ENCODE measurements at places on chromosomes 5 and 9.
A peak's percentile ranks its signal among the peaks of the same experiment; 100 is the strongest.

DNA sequence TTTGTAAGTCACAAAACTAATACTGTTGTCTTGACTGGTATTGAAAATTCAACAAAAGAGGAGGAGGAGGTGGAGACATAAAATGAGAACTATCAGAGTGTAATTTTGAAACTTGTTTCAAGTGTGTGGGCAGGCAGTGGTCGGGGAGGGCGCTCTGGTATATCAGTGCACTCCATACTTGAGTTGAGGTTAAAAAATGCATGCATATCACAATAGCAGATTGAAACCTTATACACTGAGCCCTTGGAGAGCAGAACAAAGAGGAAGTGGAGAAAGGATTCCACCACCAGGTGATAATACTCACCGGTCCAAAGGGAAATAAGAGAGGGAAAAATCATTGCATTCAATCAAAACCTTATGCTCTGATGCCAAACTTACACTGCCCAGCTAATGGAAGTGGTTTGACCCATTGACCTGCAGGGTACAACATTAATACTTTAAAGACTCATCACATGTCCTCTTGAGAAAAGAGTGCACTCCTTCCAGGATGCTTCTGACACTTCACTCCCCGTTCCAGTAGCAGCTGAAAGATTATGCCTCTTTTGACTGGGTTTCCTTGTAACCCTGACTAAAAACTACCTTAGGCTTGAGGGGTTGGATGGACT lies 79.5 kb upstream of the FAM169A start:
- DNase-seq = peak; percentile 34

- no peak for DNase-seq
Measured at GRCh38 chr5:80975065-80975464, 14.9 kb downstream of the RASGRF2 start.

- DNase-seq = no peak
Measured at GRCh38 chr5:150809363-150809762, 30.8 kb downstream of the SMIM3 start.

DNA sequence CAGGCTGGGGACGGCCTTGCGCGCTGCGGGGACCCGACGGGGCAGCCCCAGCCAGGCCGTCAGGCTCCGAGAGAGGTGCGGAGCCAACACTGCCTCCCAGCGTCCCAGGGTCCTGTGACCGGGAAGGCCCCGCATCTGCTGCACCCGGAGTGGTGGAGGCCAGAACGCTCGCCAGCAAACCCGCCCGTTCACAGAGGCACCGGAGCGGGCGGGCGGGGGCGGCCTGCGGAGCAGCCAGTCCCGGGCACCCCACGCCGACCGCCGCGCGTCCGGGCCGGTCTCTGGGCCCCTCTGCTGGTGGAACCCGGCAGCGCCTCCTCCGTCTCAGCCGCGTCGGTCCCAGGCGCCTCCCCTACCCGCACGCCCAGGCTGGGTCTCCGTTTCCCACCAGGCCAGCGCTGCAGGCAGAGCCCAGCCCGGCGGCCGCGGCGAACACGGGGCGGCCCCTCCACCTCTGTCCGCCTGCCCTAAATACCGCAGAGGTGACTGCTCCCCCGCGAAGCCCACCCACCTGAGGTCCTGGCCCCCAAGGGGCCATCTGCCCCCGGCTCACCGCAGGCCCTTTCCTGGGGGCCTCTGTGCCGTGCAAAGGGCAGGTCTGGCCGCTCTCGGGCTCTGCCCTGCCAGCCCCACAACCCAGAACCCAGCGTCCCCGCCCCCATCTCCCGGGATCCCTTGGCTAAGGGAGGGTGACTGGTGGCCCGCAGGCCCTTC lies 15.9 kb downstream of the EXD3 start:
- peak; percentile 53 for DNase-seq

DNA sequence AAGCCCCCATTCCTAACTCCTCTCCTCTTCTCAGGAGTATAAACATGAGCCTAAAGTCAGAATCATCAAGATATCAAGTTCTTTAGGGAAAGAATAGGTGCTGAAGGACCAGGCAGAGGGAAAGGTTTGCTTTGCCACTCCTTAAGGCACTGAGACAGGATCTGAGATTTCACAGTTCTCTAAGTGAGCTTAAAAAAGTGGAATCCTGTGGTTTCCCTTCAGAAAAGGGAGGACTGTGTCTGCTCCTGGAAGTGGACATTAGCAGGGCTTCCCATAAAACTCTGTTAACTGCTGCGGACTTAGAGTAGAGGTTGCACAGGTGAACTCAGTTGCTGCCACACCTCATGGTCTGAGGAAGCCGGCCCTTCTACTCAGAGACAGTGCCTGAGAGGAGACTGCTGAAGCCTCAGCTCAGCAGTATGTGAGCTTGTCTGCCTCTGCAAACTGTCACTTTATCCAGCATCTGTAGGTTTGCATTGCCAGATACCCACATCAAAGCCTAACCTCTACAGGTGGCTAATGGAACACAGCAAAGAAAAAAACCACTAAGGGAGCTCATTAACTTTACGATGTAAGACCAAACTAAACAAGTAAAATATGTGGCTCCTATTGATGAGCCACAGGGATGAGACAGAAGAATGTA lies 42.9 kb downstream of the RIC1 start:
- DNase-seq = no peak

GRCh38 chr5:136510481-136510880 lies 145.1 kb upstream of the TRPC7 start:
- DNase-seq = no peak

DNA sequence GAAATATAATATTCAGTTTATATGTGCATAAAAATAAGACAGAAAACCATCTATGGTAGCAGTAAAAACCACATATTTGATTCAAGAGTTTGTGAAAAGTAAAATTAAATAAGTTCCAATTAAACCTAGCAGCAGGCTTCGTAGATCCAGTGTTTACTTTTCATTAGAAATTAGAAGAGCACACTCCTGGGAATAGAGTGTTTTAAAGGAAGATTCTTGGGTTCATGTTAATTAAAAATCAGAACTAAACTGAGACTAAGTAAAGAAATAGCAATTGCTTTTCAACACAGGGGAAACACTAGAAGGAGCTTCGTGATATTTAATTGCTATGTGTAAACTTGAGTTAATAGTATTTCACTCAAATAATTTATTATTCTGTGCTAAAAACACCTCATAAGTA lies 1097.8 kb upstream of the CDH18 start:
- no peak for DNase-seq

DNA sequence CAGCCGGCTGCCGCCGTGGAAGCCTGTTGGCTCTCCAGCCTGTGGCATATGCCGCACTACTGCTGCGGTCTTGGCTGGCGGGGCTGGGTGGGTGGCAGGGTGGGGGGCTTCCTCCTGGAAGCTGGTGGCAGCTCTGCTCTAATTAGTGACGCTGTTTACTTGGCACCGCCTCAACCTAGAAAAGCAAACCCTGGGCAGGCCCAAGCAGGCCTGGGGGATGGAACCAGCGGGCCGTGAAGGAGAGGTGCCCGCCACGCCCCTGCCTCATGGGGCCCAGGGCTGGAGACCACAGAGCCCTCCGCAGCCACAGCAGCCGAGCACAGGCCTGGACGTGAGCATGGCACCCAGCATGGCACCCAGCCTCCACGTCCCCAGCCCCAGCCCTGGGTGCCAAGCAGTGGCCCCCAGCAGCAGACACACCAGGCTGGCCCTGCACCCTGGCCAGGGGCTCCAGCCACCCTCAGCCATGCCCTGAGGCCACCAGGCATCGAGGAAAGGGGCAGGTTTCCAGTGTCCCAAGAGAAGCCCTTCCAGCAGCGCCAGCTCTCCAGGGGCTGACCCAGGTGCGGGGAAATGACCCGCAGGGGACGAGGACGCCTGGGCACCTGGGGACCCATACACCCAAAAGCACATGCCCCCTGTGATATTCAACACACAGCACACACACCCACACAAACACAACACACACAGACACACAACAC lies 5.4 kb upstream of the CCDC187 start:
- no peak for DNase-seq

- DNase-seq = no peak
Measured at GRCh38 chr9:132293145-132293721, 61.6 kb downstream of the SETX start.

DNA sequence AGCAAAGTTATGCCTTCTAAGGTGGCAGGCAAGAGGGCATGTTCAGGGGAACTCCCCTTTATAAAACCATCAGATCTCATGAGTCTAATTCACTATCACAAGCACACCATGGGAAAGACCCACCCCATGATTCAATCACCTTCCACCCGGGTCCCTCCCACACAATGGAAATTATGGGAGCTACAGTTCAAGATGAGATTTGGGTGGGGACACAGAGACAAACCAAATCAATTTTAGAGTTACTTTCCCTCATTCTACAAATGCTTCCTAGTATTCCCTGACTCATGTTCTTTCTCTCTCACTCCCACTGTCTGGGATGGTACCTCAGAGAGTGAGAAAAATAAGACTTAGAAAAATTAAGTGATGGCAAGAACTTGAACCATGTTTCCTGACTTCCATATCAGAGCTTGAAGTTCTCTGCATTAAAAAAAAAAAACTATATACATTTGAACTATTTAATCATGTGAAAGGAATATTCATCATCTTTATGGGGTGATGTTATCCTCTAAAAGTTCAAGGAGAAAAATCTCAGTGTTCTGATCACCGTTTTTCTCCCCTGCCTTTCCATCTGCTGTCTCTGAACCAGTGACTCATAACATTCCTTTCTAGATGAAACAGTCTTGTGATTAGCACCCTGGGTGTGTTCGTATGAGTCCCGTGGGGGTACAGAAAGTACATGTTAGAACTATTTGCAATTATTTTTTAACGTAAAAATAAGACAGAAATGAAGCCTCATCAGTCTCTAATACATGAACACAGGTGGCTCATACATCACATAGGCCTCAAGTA lies 282.9 kb downstream of the SLF1 start:
- DNase-seq = no peak

DNA sequence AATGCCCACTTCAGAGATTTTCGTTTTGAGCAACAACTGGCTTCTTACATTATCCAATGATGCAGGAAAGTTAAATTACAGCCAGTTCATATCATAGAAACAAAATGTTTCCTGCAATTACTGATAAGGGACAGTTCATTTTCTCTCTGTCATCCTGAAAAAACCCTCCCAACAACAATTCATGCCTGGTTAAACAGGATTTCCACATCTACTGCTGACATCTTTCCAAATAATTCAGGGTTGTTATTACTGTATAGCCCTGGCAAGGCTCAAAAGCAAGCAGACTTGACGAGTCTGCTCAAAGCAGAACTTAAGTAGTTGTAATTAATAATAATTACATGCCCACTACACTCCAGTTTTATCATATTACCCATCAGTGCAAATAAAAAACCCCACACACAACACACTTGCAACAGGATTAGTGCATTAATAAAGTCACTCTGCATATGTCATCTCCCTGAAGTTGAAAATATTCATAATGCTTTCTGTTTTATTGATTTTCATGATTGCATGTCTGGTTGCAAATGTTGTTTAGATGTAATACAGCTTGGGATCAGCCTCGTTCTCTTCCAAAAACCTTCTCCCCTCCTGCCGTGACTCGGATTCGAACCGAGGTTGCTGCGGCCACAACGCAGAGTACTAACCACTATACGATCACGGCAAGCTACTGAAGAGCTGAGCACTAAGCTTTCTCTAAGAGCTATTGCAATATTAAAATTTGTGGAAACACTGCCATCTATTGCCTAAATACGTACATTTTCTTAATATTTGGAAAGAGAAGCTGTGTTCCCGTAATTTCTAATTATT lies 119.6 kb upstream of the NFIB start:
- DNase-seq = no peak

DNA sequence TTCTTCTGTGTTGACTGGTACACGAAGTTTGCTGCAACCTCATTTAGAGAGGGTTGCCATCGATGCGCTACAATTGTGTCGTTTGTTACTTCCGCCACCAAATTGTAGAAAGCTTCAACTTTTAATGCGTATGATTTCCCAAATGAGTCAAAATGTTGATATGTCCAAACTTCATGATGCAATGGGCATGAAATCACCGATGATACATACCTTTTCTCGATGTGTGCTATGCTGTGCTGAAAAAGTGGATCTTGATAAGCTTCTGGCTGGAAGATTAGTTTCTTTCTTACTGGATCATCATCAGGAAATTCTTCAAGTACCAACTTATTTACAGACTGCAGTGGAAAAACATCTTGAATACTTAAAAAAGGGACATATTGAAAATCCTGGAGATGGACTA lies 65.7 kb downstream of the TMEM38B start:
- no peak for DNase-seq

GRCh38 chr5:90696153-90696552 lies 137.6 kb downstream of the ADGRV1 start:
- no peak for DNase-seq

GRCh38 chr9:131869348-131869747 lies 129.5 kb upstream of the RAPGEF1 start:
- DNase-seq = no peak

- no peak for DNase-seq
Measured at GRCh38 chr5:160702311-160702803, 149.7 kb downstream of the ATP10B start.

DNA sequence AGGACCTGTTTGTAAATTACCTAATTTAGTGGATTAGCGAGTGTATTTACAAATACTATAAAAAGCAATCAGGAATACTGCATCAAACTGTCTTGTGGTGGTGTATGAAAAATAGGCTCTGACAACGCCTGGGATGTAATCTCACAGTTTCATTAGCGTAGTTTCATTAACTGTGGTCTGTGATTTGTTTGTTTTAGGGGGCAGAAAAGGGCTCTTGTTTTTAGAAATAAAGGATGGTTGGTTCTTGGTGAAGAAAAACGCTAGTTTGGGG lies 1.4 kb downstream of the SLC44A1 start:
- no peak for DNase-seq

- DNase-seq = no peak
Measured at GRCh38 chr9:92397853-92398252, 6.5 kb downstream of the OGN start.

GRCh38 chr5:73446631-73447529 lies 1.7 kb downstream of the FOXD1 start:
- no peak for DNase-seq

GRCh38 chr5:132257131-132258101 lies at the start of gene PDLIM4:
Gene PDLIM4 (plus strand): TSS chr5:132257696. CDS start chr5:132257735, 39 bp downstream.
- DNase-seq = no peak

DNA sequence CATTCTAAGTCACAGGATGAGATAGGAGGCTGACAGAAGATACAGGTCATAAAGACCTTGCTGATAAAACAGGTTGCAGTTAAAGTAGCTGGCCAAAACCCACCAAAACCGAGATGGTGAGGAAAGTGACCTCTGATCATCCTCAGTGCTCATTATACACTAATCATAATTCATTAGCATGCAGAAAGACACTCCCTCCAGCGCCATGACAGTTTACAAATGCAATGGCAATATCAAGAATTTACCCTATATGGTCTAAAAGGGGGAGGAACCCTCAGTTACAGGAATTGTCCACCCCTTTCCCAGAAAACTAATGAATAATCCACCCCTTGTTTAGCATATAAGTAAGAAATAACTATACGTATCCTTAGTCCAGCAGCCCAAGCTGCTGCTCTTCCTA lies 63.2 kb upstream of the IQGAP2 start:
- no peak for DNase-seq

GRCh38 chr5:82597437-82597836 lies 319.3 kb upstream of the RPS23 start:
- no peak for DNase-seq

- no peak for DNase-seq
Measured at GRCh38 chr9:128805661-128806060, 12.6 kb upstream of the ENDOG start.
